ENCODE measurements at places on chromosomes 4 and X.

DNA sequence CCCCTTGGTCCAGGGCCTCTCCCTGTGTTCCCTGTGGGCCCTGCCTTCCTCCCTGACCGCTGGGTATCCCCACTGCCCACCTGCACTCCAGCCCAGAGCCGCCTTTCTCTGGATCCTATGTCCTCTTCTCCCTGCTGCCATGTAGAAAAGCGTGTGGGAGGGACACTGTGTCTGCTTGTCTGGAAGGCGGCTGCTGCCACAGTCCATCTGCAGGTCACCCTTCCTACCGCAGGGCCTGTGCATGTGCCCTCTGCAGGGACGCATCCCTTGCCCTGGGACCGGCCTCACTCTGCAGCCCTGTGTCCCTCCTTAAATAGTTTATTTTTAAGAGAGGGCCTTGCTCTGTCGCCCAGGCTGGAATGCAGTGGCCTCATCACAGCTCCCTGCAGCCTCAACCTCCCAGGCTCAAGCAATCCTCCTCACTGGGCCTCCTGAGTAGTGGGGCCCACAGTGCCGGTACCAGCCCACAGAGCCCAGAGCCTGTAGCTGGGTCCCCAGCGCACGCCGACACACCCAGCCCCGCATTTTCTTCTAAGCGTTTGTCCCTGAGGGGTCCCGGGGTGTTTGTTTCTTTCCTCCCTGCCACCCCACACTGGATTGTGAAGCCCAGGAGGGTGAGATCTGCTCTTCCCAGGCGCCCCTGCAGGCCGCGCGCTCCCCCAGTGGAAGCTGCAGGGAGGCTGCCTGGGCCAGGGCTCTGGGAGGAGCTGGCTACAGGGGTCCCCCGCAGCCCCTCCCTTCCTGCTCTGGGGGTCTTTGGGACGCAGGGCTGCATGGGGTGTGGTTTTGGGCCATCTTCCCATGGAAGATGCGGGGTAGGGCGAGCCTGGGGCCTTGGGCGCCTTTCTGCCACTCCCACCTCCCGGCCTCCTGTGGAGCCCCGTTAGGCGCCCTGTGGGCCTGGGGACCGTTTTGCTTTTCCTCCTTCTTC, 12.8 kb upstream of the NAT8L start:
- no peak for DNase-seq

- no peak for DNase-seq
These were observed 605.0 kb downstream of the GABRG1 start for GRCh38 chr4:45518832-45519231.

- no peak for DNase-seq
These were observed 2464.6 kb downstream of the PCDH7 start for GRCh38 chr4:33184657-33185290.

- DNase-seq, result no peak
These were observed 1.4 kb upstream of the MAGED1 start for GRCh38 chrX:51891821-51892551.

DNA sequence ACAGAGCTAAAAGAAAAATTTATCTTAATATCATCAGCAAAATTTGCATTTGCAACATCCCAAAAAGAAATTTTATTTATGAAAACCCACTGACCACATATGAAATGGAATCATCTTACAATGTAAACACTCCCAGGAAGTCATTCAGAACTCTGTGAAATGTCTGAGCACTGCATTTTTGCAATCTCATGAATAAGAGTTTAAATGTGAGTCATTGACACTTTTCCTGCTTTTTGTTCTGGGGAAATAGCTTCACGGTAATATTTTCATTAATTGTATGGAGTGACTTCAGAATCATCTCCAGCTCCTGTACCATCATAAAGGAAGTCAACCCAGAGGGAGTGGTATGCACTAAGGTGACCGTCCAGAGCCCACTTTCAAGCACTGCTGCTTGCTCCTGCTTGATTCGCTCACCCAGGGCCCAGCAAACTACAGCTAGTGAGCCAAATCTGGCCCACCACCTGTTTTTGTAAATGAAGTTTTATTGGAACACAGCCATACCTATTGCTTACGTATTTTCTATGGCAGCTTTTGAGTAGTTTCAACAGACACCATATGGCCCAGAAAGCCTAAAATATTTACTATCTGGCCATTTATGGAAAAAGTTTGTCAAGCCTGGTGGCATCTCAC, 17.2 kb downstream of the EDNRA start:
- peak; percentile 2 for DNase-seq

GRCh38 chrX:29640106-29640505, 575.3 kb upstream of the MAGEB2 start:
- no peak for DNase-seq
